ENCODE measurements at places on chromosomes 11 and 22. TPM values are rescaled to one million over a fixed set of nuclear protein-coding genes. Genes with fewer than 3 reads are reported as not detected.

- DNase-seq, result peak; percentile 31
Observed at GRCh38 chr11:30914143-30914762, 328.1 kb upstream of the MPPED2 start.

- DNase-seq, result peak; percentile 49
Observed at GRCh38 chr11:102280245-102280833, 36.9 kb upstream of the BIRC3 start.

DNA sequence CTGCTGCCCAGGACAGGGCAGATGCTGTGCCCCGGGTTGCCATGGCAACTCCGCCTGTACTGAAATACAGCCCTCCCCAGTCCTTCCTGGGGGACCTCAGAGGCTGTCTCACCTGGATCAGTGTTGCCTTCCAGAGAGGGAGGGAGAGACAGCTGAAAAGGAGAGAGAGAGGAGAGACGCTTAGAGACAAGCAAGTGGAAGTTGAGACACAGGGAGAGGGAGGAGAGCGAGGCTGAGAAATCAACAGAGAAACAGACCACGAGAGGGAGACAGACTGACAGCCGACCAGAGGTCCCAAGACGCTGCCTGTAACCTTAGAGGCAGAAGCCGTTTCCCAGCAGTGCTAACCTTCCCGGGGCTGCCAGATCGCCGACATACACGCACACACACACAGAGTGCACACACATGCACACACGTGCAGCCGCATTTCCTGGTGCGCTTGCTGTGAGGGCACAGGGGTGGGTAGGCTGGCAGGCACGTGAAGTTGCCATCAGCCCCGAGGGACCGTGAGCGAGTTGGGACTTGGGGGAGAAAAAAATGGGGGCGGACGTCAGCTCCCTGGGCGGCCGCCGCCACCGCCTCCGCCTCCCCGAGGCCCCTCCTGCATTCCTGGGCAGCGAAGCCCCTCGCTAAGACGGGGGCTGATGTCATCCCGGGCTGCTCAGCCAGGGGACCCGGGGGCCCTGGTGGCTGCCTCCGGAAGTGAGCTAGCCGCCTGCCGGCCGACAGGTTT is 88.6 kb upstream of the CRYBB3 start:
- peak; percentile 78 for DNase-seq

DNA sequence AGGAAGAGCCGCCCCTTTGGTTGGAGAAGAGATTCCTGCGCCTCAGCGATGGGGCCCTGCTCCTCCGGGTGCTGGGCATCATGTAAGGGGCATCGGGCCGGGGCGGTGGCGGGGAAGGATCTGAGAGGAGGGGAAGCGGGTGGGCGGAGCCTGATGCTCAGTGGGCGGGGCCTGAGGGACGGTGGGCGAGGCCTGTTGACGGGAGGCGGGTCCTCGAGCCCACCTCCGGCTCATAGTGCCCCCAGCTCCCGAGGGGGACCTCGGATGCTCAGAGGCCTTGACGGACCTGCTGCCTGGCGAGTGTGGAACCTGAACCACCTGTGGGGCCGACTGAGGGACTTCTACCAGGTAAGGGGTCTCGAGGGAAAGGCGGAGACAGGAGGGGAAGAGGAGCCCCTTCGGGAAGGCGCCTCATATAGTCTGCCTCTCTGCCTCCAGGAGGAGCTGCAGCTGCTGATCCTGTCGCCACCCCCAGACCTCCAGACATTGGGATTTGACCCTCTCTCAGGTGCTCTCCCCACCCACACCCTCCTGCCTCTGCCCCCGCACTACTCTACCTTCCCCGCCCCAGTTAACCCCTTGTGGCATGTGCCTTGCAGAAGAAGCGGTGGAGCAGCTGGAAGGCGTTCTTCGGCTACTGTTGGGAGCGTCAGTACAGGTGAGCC is 799 bp downstream of the CCDC88B start:
- peak; percentile 90 for DNase-seq

- DNase-seq, result no peak
Observed at GRCh38 chr11:115503886-115504275, 334 bp downstream of the CADM1 start.

DNA sequence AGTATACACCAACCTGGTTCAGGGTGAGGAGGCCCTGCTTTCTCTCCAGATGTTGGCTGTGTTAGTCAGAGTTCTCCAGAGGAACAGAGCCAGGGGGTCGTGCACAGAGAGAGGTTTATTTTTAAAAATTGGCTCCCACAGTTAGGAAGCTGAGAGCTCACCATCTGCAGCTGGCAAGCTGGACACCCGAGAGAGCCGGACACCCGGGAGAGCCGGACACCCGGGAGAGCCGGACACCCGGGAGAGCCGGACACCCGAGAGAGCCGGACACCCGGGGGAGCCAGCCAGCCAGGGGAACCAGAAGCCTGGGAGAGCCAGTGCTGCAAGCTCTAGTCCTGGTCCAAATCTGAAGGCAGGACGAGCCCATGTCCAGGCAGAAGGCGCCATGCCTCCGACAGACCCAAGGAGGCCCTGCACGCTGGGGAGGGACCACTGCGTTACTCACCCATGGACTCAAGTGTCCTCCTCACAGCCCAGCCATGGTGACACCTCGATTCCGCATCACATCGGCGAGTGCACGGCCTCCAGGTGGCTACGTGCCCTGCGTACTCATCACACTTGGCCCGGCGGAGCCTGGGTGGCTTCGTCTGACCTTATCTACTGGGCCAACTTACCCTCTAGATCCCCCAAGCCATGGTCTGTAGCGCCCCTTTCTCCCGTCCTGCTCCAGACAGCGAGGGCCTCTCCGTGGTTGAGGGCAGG is 99.0 kb downstream of the BRD1 start:
- no peak for DNase-seq

- no peak for DNase-seq
Observed at GRCh38 chr11:117901601-117902000, 25.1 kb upstream of the FXYD6 start.

DNA sequence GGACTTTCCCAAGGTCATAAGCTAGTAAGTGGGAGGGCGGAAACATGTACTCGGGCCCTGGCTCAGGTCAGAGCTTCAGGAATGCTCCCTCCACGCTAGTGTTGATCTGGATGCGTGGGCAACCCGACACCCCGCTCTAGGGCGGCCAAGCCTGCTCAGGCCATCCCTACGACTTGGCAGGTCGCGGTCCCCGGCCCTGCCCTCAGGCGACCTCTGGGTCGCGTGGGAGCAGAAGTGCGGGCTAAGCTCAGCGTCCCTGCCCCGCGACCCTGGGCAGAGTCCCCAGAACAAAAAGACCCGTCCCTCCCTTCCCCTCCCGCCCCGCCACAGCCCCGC is 781 bp upstream of the TEF start:
- peak; percentile 65 for DNase-seq

GRCh38 chr11:4491878-4492606 is 9.6 kb downstream of the OR52K1 start:
- DNase-seq, result no peak

DNA sequence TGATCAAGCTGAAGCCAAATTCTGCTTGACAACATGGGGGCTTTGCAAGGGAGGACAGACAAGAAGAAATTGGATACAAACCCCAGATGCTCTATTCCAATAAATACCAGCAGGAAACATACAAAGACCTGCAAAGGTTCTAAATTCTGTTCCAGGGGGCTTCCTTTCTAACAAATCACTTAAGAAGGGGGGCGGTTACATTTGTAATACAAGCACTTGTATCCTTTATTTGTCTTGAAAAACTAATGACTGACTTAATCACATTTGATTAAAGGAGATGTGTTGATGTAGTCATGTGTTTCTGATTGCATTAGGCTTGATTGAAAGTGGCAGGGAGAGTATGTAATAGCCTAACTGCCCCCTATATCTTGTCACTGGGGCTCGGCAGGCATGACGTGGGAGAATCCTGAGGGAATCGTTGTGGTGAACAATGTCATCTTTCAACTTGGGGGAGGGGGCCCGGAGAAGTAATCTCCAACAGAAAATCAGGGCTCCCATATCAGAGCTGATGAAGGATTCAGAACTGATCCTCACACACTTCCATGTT is 361.7 kb downstream of the INSC start:
- DNase-seq, result no peak

DNA sequence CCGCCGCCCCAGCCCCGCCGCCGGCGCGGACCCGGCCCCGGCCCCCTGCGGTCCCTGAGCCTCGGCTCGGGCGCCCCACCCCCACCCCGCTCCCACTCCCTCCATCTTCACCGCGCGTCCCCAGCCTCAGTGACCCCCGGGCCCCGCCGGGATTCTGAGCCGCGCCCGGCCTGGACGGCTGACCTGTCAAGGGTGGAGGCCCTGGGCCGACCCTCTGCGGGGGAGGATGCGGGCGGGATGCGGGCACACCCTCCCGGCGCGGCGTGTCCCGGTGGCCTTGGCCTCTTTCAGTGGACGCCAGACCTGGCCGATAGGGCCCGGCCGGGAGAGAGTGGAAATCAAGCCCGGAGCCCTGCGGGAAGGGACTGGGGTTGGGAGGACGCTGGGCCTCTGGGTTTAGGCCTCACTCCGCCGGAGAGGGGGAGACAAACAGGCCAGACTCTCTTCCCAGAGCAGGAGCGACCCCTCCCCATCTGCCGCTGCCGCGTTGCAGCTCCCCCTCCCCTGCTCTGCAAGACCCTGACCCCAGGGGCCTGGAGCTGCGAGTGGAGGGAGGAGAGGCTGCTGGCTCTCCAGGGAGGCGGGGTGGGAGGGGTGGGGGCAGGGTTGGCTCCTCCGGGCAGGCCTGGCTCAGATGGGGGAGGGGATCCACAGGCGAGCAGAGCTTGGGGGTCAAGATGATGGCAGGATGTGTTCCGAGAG is 525 bp downstream of the MAPK8IP2 start:
- DNase-seq, result no peak

- no peak for DNase-seq
Observed at GRCh38 chr22:29722151-29722550, 2.3 kb downstream of the CABP7 start.

DNA sequence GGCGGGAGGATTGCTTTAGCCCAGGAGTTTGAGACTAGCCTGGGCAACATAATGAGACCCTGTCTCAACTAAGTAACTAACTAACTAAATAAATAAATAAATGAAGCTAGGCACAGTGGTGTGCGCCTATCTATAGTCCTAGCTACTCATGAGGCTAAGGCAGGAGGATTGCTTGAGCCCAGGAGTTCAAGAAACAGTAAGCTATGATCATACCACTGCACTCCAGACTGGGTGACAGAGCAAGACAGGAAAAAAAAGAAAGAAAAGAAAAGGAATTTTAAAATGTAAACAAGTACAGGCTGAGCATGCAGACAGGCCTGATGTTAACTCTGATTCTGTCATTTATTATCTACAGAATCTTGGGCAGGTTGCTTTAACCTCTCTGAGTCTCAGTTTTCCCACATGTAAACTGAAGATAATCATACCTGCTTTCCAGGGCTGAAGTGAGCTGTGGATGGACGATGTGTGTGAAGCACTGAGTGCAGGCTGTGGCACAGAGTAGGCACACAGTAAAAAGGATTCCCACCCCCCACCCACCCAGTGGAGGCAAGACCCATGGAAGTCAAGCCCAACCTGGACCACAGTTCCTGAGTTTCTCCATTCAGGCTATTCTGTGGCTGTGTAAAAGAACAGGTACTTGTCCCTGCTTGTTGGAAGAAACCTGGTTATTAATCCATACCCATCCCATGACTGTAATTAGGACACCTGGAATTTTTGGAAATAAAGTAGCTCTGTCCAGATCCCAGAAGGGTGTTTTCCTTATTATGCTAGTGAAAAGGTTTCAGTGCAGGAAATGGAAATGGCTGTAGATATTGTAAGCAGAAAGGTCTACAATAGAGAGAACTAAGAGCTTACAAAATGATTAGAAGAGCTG is 18.7 kb upstream of the SCUBE2 start:
- no peak for DNase-seq

DNA sequence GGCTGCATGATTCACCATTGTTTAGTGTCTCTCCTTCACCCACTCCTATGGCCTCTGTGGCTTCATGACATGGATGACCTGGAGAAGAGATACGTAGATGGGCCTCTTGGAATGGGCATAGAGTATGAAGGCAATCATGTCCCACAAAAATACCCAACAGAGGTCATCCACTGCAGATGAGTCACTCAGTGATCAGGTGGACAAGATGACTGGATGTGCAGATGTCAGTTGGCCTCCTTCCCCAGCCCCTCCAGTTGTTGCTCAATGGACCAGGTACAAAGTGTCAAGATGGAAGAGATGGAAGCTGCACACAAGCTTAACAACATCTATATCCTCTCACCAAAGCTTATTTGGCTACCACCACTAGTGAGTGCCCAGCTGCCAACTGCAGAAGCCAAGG is 41.0 kb upstream of the CLPB start:
- no peak for DNase-seq

GRCh38 chr11:70186936-70187335 is 16.2 kb upstream of the FADD start:
- DNase-seq, result no peak

GRCh38 chr11:925496-926301 is at the start of gene AP2A2:
Gene AP2A2 (plus strand): TSS chr11:925870. CDS start chr11:926022, 152 bp downstream.
- peak; percentile 86 for DNase-seq

GRCh38 chr11:64379817-64380709 is 21.1 kb downstream of the RPS6KA4 start:
- DNase-seq, result no peak

DNA sequence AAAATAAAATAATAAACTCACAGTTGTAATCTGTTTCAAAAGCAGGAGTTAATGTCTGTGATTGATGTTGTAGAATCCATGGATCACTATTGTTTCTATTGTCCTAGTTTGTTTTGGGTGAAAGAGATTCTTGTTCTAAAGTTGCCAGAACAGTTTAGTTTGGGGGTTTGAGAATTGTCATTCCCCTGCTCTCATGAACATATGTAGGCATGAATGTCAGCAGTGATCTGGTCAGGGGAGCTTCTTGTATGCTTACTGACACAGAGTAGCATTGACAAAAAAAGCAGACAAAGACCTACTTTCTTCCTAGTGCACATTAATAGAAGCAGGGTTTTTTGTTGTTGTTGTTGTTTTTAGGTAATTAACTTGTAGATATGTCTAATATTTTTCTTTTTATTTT is 38.6 kb downstream of the ARHGAP1 start:
- no peak for DNase-seq

GRCh38 chr22:42967933-42968332 is 47.0 kb downstream of the PACSIN2 start:
- DNase-seq, result peak; percentile 50

DNA sequence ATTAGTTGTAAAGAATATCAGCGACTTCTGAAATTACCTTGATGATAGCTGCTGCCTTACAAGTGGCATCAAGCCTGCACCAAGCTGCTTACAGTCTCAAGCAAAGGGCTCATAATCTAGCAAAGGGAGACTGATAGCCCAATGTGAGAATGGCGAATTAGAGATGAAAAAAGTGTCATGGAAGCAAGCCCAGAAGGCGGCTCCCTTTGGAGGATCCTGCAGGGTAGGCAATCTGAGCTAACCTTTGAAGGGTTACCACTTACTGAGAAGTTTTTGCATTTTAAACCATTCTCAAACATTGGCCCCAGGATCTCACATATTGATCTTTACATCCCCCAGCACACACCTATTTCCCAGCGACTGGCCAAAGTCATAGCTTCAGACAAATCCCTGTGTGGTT is 18.5 kb downstream of the GAB2 start:
- no peak for DNase-seq

SERHL2 gene
- total RNA-seq, result 1.1 TPM

GLYAT gene
- total RNA-seq, result not detected

C11orf21 gene
- total RNA-seq, result 0.11 TPM

PAFAH1B2 gene
- total RNA-seq, result 76.4 TPM

UPK3A gene
- 3.6 TPM for total RNA-seq

MPZL3 gene
- 27.8 TPM for total RNA-seq
